ENCODE measurements at places on chromosomes 4 and X.
A peak's percentile ranks its signal among the peaks of the same experiment; 100 is the strongest.

DNA sequence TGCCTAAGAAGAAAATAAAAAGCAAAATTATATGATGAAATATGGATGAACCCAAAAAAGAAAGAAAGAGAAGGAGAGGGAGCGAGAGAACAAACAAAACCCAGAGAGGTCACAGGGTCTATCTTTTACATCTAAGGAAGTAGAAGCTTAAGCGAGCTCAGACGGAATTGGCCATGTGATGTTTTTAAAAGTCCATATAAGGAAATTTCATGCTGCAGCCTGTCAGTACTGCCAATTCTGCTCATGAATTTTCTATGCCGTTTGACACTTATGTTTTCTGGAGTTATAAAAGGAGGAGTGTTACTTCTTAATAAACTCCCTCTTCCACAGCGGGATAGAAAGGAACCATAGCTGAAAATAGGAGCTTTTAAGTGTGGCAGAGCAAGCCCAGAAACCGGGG, 32.9 kb upstream of the DCX start:
- DNase-seq, result no peak

DNA sequence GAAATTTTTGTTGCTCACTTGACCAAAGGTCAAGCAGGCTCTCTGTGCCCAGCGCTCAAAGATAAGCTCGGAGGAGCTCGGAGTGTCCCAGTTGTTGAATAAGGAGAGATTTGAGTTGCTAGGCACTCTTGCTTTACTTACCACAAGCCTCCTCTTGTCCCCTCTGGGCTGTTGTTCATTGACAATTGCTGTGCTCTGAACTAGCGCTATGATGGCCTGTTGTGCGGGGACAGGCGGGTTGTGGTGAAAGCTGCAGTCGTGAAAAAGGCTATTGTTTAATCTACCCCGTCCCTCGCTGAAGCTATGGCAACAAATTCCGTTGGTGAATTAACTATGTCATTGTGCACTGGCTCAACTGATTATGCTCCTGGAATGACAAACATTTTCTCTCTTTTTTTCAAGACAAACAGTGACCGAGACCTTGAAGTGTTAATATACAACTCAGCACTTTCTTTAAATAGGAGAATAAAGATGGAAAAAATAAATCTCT, 21.0 kb upstream of the POLA1 start:
- DNase-seq, result no peak

DNA sequence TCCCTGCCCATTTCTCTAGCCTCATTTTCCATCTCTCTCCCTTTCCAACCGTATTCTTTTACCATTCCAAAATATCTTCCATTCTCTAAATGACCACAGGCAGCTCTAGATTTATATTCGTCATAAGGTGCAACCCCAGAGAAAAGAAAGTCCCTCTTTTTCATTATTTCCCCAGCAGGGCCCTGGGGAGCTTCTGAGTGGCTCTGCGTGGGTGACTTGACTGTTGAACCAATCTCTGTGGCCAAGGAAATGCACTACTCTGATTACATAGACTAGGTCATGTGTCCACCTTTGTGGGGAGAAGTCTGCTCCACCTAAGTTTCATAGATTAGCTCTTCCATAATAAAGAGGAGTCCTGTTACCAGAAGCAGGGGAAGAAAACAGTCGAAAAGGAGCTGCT, 51.4 kb downstream of the ATOH1 start:
- DNase-seq, result no peak

- no peak for DNase-seq
Measured at GRCh38 chr4:47842985-47843384, 5.1 kb upstream of the CORIN start.

DNA sequence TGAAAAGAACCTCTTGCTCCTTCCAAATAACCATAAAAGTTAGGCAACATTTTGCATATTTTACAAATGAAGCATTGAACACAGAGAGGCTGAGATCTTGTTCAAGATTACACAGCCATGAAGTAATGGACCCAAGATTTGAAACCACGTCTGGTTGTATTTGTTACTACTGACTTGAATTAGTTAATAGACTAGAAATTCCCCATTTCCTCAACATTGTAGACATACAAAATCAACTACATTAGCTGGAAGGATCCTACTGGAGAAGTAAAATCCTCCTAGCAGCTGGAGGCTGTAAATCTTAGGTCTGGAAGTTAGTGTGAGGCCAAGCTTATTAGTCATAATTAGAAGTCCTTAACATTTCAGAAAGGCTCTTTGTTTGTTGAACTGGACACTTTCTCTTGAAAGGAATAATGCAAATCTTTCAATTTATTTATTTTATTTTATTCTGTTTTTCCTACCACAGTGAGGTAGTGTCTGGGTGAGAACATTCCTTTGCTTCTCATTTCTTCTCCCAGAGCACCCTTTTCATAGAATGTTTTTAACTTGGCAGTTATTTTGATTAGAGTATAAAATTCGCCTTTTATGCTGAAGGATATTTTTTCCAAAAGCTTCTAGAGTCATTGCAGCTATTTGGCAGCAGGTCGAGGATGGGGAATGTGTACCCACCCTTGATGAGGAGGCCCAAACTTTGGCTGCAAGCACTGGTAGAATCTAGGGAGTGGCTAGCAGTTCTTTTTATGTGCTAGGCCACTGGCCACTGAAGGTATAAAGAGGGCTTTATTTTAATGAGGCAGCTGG, 62.0 kb upstream of the CLNK start:
- peak; percentile 62 for DNase-seq

- peak; percentile 92 for DNase-seq
Measured at GRCh38 chrX:54357414-54358377, at the start of gene WNK3. Gene WNK3, minus strand, starts transcription at chrX:54358046.

DNA sequence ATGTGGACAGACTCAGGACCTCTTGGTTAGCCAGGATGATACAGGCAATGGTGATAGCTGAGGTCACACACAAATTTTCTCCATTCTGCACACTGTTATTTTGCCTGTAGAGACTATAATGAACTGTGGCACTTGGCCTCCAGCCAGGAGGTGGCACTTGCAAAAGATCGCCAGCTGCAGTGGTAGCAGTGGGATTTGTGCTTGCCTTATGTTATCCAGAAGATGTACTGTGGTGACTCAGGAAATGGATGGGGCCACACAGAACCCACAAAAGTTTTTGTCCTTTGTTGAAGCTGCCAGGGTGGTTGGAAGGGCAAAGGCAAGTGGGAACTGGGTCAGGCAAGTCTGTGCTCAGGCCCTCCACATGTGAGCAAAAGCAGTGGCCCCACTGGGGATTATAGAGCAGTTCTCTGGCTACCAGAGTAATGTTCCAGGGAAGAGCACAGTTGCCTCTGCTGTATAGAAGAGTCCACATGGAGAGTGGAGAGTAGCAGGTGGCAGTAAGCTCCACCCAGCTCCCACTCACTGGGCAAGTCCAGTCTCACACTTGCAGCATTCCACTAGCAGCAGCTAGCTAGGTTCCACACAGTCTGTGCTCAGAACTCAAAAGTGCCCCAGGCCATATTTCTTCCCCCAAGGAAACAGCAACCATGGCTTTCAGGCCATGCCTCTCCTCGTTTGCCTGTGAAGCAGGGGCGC, 5.9 kb upstream of the C4orf17 start:
- no peak for DNase-seq

DNA sequence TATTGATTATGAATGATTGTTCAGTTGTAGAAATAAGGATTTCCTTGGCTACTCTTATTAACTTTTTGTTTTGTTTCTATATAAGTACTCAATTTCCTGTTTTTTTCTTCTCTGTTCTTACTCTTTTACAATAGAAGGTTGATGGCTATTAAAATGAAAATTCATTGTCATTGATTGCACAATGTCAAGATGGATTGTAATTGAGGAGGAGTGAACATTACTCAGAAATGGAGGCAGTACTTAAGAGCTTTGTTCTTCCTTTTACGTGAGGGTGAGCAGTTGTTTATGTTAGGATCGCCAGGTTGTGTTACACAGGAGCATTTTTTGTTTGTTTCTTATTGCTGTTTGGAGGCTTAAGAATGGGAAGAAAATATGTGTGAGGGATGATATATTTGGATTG, 2062.4 kb downstream of the ARAP2 start:
- no peak for DNase-seq

- no peak for DNase-seq
Measured at GRCh38 chr4:1473718-1474117, 67.5 kb upstream of the NKX1-1 start.

DNA sequence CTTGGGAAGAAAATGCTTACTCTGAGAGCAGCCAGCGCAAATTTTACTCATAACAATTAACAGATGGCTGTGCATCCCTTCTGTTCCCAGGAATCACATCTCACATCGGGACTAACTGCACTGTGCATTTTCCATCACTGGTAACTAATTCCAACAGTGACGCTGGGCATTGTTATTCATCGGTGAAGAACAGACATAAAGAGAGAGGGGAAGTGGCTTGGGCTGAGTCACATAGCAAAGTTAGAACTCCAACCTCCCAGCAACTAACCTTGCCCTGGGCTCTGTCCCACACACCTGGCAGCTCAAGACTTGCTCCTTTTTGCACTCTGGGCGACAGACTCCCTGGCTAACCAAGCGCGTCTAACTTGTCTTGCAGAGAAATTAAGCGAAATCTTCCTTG, 6.4 kb upstream of the LONRF3 start:
- DNase-seq, result no peak

DNA sequence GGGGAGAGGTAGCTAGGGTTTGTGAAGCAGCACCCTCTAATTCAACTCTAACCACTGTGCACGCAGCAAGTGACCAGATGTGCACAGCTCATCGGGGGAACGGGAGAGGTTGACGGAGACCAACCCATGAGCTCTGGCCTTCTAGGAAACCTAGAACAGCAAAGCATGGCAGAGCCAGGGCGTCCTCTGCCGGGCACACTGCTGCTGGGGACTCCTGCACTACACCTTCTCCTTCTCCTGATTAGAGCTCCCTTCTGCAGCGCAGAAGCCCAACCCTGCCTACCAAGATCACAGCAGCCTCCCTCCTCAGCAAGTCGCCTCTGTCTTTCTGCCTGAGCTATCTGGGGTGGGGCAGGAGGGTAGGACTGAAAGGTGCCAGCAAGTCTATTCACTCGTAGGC, 252.3 kb upstream of the PSAPL1 start:
- DNase-seq, result no peak

DNA sequence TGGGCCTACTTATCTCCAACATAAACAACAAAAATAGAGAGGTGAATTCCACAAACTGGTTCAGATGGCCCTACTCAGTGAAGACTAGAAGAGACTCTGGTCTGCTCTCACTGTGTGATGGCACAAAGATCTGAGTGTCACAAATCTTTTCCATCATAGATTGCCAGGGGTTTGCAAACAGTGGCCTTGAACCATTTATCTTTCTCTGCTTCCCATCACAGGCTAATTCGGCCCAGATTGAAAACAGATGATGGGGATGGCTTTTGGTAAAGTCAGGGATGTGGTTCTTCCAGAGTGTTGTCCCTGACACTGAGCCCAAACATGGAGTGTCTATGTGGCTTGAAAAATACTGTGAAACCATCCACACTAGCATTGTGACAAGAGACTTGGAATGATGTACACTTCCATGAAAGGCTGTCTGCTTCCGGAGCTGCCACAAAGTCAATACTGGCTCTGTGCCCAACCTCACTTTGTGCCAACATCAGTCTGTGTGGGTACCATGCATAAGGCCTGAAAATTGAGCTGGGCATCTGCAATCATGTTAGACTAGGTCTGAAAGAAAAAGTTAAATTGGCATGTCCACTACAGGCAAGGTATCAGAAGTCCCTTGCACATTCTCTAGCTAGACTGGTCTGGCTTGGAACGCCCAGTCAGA, 25.2 kb upstream of the PLAC1 start:
- DNase-seq, result no peak

DNA sequence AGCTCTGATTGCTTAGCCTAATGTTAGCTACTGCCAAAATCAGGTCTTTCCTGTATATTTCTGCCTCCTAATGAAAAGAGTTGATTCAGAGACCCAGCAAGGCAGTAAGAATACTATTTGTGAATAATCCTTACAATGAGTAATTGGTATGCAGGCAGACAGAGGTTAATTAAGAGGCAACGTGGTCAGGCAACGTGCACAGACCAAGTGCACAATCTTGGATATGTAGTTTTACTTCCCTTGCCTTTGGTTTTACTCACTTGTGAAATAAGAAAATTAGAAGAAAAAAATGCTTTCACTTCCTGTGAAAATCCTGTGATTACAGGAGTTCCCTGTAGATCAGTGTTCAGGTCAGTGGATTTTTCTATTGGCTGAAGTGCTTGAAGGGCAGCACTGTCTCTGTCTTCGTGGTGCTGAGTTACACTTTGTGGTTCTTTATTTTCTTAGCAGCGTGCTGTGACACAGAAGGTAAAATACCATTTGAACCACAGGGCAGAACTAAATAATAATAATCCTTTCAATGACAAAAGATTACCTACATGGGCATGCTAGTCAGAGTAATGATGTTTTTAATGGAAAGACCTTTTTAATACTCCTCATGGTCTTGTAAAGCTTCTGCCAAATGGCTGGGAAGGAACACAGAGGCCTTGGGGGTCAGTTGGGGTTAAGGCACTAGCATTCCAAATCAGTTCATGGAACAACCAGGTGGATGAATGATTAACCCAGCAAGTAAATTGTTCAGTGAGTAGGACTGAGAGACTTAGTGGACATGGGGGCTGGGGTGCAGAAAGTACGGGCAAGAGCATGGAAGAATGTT, 430.9 kb downstream of the MAPK10 start:
- DNase-seq, result peak; percentile 39

GRCh38 chrX:45614853-45615252, 414.2 kb upstream of the DIPK2B start:
- DNase-seq, result no peak

DNA sequence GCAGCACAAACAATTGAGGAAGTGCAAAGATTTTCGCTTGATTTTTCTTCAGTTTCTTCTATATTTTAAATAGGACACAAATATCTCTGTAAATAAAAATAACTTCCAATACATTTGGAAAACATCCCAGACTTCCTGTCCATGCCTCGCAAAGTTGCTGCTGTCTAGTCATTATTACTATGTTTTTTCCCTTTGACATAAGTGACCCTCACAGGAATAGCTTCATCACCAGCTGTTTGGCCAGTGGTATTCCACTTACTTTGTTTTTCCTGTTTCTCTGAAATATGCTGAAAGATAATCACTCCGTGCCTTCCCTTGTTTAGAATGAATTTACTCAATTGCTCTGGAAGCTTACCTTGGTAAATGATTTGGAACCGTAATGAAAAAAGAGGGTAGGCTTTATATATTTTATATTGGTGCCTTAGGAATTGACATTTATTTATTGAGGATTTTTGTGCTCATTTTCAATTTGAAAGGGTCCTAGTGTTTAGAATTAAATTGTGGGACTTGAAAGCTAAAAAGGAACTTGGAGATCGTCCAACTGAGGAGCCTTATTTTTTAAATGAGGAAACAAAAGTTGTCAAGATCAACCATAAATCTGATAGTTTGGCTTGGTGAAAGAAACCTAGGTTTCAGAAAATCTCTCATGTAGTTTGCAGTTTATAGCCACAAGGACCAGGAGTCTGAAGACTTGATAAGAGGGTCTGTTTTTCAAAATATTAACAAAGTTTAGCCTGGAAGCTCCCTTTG, 65.6 kb downstream of the CDKL5 start:
- peak; percentile 2 for DNase-seq

- no peak for DNase-seq
Measured at GRCh38 chr4:148717988-148718387, 275.8 kb upstream of the NR3C2 start.

GRCh38 chr4:97752599-97752998, 390.7 kb downstream of the STPG2 start:
- DNase-seq, result no peak
